ENCODE measurements at places on chromosomes 6 and 20.

GRCh38 chr6:117776441-117776840 lies 101.2 kb downstream of the NUS1 start:
- DNase-seq, result no peak

GRCh38 chr20:62576815-62577489 lies 65.4 kb upstream of the SLCO4A1 start:
- DNase-seq, result no peak

- no peak for DNase-seq
Observed at GRCh38 chr6:139443231-139444112, 69.0 kb upstream of the CITED2 start.

GRCh38 chr20:32227306-32227705 lies 19.6 kb downstream of the POFUT1 start:
- no peak for DNase-seq

DNA sequence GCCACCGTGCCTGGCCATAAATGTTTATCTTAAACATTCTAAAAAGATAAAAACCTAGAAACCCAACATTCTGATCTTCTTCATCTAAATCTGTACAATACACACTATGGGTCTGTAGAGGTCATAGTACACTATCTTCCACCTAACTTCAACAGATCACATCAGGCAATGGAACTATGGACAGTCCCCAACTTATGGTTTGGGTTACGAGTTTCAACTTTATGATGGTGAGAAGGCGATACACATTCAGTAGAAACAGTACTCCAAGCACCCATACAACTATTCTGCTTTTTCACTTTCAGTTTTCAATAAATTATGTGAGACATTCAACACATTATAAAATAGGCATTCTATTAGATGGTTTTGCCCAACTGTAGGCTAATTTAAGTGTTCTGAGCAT lies 23.1 kb downstream of the FKBP5 start:
- no peak for DNase-seq

GRCh38 chr20:62367633-62368391 lies 700 bp upstream of the LAMA5 start:
- no peak for DNase-seq

GRCh38 chr20:12721636-12722035 lies 287.1 kb upstream of the SPTLC3 start:
- no peak for DNase-seq

DNA sequence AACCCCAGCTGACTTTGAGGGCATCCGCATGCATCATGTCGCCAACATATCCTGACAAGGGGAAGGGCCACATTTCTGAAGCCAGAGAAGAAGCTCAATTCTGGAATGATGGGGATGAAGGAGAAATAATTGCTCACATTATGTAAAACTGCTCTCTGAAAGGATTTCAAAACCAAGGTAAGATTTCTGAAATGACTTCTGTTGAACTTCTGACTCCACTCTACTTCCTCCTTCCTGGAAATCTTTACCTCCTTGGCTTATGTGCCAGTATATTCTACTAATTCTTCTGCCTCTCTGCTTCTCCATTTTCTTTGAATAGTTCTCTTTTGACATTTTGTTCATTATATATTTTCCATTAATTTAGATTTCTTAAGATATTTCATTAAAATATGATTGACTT lies 31.9 kb downstream of the HLA-DPB1 start:
- no peak for DNase-seq

Data from NCI-H2081 treated with DMSO at 0.1 percent for 48 hours (cell line).